ENCODE measurements at places on chromosomes 2 and 18.

DNA sequence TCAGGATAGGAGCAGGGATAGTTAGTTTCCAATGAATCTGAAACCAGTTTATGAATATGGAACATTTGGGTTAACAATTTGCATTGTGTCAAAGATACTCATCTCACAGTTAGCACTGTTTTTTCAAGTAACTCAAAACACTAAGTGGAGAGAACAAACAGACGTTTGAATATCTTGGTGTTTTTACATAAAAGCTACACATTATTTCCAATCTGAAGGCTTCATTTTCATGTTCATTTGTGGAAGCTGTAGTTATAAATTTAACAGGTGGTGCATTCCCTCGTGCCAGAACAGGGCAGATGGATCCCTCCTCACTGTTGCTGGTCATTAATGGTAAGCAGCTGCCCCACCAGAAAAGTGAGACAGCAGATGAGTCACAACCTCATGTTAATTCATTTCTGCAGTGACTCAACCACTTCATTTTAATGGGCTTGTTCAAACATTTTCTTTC lies 286.9 kb downstream of the TMX3 start:
- H3K4me3 ChIP-seq = no peak overlapping the region
- no peak for DNase-seq
- H3K27me3 ChIP-seq = no peaks in the 10 kb centered on the region
- no peak overlapping the region for H3K27ac ChIP-seq
- no peaks in the 10 kb centered on the region for H3K4me1 ChIP-seq
- no peaks in the 10 kb centered on the region for H3K36me3 ChIP-seq

DNA sequence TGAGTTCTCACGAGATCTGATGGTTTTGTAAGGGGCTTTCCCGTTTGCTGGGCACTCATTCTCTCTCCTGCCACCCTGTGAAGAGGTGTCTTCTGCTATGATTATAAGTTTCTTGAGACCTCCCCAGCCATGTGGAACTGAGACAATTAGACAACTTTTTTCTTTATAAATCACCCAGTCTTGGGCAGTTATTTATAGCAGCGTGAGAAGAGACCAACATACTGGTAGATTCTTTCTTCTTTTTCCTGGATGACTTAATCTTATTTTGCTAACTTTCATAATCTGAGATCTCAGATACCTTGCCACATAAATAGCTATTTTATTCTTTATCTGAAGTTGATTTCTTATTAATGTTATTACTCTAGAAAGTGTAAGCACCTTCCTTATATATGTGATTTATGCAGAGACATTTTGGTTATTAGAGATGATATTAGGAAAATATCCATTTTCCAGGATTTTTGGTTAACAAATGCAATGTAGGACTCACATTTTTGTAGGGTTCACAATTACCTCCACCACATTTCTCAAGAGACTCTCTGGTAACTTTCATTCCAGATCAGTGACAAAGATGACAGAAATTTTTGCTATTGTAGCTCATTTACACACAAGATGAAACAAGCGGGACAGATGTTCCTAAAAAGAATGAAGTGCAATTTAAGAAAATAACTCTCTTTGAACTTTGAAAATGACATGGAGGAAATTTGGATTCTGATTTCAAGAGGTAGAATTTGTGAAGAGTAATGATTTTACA lies 97.9 kb upstream of the RND3 start:
- no peak overlapping the region for H3K4me3 ChIP-seq
- no peak overlapping the region for H3K27ac ChIP-seq
- H3K27me3 ChIP-seq = no peaks in the 10 kb centered on the region
- no peaks in the 10 kb centered on the region for H3K36me3 ChIP-seq
- no peaks in the 10 kb centered on the region for H3K4me1 ChIP-seq

- H3K36me3 ChIP-seq = no peaks in the 10 kb centered on the region
- peaks cover 7% of the 10 kb centered on the region for H3K27me3 ChIP-seq
- no peak for DNase-seq
- H3K27ac ChIP-seq = no peak overlapping the region
Observed at GRCh38 chr2:85926931-85927661, 38.3 kb upstream of the ST3GAL5 start.

DNA sequence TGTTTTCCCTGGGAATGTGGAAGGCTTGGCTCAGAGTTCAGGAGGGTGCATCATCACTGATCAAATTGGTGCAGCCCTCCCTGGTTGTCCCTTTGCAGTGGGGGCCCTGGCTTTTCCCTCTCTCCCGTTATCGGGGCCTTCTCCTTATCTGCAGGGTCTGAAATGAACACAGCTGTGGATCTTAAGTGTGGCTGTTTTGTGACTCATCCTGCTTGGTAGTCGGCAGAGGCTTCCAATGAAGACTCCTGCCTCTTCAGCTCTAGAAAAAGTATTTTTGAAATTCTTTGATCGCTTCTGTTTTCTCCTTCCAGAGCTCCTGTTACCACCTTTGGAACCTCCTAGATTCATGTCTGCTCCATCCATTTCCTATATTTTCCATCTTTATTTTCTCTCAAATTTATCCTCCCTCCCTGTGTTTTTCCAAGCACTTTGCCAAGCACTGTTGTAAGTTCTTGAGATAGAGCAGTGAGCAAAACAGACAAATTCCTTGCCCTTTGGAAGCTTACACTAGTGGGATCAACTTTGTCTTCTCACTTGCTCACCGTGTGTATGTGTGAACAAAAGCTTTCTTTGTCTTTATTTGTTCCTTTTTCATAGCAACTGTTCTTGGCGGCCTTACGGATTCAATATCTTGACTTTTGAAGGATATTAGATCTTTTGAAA lies 45.7 kb downstream of the RALB start:
- DNase-seq = no peak
- H3K27me3 ChIP-seq = no peaks in the 10 kb centered on the region
- peaks cover 4% of the 10 kb centered on the region for H3K36me3 ChIP-seq
- H3K4me3 ChIP-seq = no peak overlapping the region
